Osteocyte (in vitro differentiated cells): ENCODE measurements at places on chromosomes 12 and 14.
A peak's percentile ranks its signal among the peaks of the same experiment; 100 is the strongest.

GRCh38 chr14:103056322-103057027 is 874 bp downstream of the CDC42BPB start:
- no peak for DNase-seq

GRCh38 chr12:117792471-117792870 is 176.3 kb downstream of the KSR2 start:
- DNase-seq, result no peak

DNA sequence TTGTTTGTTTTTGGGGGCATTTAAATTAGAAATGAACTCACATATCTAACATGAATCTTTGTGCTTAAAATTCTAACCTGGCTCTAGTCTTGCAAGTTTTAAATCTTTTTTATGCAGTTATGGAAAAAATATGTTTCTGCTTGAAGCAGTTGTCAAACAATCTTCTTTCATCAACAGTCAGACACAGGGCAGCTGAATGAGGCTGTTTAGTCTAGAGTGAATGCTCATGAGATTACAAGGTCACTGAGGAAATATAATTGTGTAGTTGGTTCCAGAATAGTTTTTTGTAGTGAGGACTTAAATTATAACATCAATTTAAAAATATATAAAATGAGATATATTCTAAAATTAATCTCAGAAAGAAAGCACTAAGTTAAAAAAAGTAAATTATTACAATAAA is 76.5 kb downstream of the TRMT5 start:
- DNase-seq, result no peak

GRCh38 chr12:27105746-27106536 is 23.6 kb upstream of the C12orf71 start:
- no peak for DNase-seq

GRCh38 chr14:88195676-88196075 is 127.4 kb downstream of the KCNK10 start:
- DNase-seq, result peak; percentile 53

GRCh38 chr12:131863711-131864396 is 30.6 kb upstream of the ULK1 start:
- no peak for DNase-seq

- DNase-seq, result no peak
Measured at GRCh38 chr12:122517877-122518276, 8.9 kb downstream of the RSRC2 start.

GRCh38 chr12:3491938-3492792 is 1.2 kb downstream of the PRMT8 start:
- DNase-seq, result no peak

GRCh38 chr14:85909581-85909980 is 379.6 kb downstream of the FLRT2 start:
- DNase-seq, result no peak

DNA sequence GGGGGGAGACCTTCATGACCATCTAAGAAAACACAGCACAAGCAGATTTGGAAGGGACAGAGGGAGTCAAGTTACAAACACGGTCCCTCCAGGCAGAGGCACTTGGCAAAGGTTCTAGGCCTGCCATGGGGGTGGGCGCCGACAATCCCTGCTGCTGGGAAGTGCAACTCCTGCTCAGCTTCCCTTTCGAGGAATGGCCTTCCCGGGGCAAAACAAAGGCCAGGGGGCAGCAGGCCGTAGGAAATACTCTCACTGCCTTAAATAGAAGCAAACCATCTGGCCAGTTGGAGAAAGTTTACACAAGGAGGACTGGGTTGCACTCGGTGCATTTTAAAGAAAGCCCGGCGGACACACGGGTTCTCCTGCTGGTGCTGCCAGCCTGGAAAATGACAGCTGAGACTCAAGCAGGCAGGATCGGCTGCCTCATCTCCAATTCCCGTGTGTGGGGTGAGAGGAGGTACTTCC is 65.8 kb downstream of the ITPK1 start:
- no peak for DNase-seq
